RWPE2 (cell line): ENCODE measurements at places on chromosomes 16 and 17.
A peak's percentile ranks its signal among the peaks of the same experiment; 100 is the strongest.

GRCh38 chr17:4318596-4318995 is 47.9 kb downstream of the UBE2G1 start:
- DNase-seq, result no peak

DNA sequence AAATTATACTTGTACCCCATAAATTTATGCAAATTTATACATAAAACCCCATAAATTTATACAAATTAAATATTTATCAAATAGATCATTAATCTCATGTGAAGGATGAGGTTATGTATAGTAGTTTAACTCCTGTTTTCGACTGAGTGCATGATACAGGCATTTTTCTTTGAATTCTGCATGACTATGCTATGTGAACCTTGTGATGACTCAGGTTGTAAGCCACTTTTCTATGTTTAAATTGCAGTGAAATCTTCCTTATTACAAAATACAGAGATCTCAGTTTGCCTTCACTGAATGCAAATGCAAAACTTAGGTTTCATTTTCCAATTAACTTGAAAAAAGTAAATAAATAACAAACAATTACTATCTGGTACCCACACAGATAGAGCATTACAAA is 843.7 kb downstream of the CDH11 start:
- no peak for DNase-seq

DNA sequence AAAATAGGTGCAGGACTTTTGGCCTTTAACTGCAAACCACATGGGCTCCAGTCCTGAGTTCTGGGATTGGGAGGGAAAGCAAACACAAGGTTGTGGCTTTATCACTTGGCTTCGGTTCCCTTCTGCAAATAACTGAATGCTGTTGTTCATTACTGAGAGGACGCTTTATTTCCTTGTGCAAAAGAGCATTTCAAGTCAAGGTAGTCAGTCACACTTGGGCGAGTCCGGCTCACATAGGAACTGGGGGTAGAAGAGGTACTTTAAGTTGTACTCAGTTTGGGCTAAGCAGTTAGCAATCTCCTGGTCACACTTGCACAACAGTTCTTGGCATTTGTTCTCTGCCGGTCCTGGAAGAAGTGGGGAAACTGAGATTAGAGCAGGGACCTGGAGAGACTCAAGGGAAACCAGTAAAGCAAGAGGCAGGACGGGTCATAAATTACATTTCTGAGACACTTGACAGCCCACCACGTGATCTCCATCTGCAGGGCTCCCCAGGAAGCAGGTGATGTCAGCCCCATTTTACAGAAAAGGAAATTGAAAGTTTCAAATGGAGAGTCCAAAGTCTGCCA is 21.6 kb downstream of the PLA2G10 start:
- no peak for DNase-seq

- peak; percentile 96 for DNase-seq
These were observed 965 bp upstream of the PHF12 start for GRCh38 chr17:28951991-28952975.

DNA sequence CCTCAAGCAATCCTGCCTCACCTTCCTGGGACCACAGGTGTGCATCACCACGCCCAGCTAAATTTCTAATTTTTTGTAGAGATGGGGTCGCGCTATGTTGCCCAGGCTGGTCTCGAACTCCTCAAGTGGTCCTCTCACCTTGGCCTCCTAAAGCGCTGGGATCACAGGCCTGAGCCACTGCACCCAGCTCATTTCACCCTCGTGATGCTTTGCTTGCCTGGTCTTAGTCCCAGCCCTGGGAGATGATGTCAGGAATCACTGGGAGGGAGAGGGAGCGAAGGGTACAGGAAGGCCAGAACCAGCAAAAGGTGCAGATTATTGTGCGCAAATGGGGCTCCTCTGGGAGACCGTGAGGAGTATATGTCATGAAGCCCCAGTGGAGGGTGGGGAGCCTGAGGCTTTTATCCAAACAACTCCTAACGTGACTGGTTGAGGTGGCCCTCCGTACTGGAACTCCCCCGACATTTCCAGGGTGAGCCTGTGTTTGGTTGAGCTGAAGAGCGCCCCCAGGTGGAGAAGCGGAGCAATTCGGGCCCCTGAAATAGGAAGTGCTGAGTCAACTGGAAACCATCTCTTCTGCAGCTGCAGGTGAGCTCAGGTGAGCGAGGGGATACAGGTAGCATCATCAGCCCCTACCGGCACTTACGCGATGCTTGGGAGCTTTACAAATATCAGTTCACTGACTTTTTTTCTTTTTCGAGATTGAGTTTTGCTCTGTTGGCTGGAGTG is 41.2 kb upstream of the HAPSTR1 start:
- DNase-seq, result no peak
